WTC11 (cell line): ENCODE measurements at places on chromosomes 4 and X. TPM values are rescaled to one million over a fixed set of nuclear protein-coding genes. Genes with fewer than 3 reads are reported as not detected.

DNA sequence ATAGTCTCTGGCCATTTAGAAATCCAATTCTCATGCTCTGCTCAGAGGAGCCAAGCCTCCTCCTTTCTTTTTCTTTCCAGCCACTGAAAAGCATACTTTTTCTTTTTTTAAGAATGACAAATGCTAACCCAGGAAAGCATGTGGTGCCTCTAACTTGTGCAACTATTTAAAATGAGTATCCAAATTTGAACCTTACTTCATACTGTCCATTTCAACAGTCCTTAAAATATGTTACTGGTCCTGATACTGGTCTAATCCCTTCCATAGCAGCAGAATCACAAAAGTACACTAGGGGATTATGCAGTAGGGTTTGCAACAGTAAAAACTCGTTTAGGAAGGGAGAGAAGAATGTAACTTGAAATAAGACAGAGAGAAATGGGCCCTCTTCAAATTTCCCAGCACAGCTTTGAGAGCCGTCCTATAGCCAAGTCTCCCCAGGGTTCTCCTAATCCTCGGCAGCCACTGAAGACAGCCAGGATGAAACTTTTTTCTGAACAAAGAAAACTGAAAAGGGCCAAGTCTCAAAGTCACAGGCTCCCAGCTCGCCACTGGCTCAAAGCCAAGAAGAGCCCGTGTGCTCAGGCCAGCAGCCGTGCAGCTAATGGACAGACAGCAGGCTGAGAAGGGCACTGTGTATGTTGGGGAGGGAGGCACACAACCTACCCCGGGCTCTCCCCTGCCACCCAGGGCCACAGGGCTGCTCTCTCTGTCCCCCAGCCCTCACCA, 39.5 kb downstream of the GPC4 start:
- no peak for DNase-seq

DNA sequence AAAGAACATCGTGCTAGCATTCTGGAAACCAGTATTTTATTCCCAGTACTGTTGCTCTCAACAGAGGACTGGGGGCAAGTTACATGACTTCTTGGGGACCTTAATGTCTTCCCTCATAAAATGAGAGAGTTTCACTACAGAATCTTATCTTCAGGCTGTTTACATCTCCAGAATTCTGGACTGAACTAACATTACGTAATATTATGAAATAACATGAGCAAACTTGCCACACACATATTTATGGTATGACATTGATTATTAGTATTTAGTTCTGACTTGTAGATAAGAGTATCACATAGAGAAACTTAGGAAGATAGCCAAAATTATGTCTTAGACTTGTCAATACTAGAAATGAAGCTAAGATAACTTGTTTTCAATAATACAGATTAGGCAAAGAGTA, 68.0 kb downstream of the NFKB1 start:
- DNase-seq, result no peak

Gene ANKRD37
- total RNA-seq, result 3.0 to 6.5 TPM (median 5.6 TPM) in 3 replicates

Gene TAF7L
- total RNA-seq, result 0.11 to 0.17 TPM in 2 of 3 replicates, not detected in the other

DNA sequence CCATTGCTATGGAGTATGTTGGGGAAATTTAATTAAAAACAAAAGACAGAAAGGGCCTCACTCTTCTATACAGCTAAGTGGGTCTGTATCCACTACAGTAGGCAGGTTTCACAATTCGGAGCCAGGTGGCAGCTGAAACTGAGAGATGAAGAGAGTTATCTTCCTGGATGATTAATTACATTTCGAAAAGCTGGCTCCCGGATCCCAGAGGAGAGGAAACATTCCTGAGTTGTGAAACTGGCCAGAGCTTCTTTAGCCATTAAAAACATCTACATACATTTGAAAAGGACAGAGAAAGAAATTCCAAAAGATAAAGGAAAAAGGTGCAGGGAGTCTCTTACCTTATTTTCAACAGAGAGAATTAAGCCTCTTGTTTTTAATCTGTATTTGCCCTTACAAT, 15.5 kb upstream of the PDZD4 start:
- no peak for DNase-seq

DNA sequence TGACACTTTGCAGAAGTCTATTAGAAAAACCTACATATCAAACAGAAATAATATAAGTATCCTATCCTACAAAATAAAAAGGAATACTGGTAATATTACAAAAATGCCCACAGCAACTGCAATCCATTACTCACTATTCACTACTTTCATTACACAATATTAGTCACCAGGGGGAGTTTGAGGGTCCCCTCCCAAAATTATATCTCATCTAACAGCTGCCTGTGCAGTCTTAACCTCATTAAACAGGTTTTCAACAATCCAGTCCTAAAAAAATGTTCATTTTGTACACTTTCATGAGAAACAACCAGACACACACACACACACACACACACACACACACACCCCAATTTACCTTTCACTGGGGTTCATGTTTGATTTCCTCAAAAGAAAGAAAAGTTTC, 2.9 kb downstream of the CLOCK start:
- DNase-seq, result no peak

DNA sequence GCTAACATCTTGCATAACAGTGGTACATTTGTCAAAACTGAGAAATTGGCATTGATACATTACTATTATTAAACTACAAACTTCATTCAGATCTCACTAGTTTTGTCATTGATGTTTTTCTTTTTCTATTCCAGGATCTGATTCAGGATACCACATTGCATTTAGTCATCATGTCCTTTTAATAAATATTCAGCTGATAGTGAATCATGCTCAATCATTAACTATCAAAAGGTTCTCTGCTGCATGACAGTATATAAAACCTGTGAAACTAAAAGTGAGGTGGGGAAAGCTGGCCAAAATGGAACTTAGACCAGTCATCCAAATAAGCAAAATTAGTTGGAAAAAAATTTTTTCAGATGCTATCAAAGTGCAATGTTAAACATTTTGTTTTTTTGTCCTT, 28.1 kb upstream of the HS6ST2 start:
- DNase-seq, result no peak

Gene CXCL8
- total RNA-seq, result not detected in 3 replicates

Gene MTMR1
- total RNA-seq, result 15.6 to 19.6 TPM (median 16.7 TPM) in 3 replicates

- DNase-seq, result no peak
These were observed 19.4 kb downstream of the PDGFC start for GRCh38 chr4:156952078-156952759.

Gene AMTN
- not detected in 3 replicates for total RNA-seq
